Activated CD4-positive, CD25-positive, alpha-beta regulatory T cell treated with anti-CD3 and anti-CD28 coated beads, Interleukin-2, amount 50 U/mL, for 16 hours (primary cell): ENCODE measurements at places on chromosomes 5 and 9.

GRCh38 chr9:36517131-36517530 lies 55.6 kb upstream of the MELK start:
- no peak for DNase-seq

GRCh38 chr5:34740389-34740806 lies 84.3 kb downstream of the RAI14 start:
- no peak for DNase-seq

GRCh38 chr5:953535-954449 lies 54.8 kb upstream of the NKD2 start:
- no peak for DNase-seq

GRCh38 chr9:14315875-14316601 lies 2.1 kb upstream of the NFIB start:
- no peak for DNase-seq

GRCh38 chr9:128105538-128106175 lies 21.9 kb downstream of the PTGES2 start:
- DNase-seq: no peak

- no peak for DNase-seq
Measured at GRCh38 chr5:885529-885928, 7.1 kb downstream of the BRD9 start.

- DNase-seq: no peak
Measured at GRCh38 chr5:171318026-171318425, 9.0 kb downstream of the TLX3 start.

DNA sequence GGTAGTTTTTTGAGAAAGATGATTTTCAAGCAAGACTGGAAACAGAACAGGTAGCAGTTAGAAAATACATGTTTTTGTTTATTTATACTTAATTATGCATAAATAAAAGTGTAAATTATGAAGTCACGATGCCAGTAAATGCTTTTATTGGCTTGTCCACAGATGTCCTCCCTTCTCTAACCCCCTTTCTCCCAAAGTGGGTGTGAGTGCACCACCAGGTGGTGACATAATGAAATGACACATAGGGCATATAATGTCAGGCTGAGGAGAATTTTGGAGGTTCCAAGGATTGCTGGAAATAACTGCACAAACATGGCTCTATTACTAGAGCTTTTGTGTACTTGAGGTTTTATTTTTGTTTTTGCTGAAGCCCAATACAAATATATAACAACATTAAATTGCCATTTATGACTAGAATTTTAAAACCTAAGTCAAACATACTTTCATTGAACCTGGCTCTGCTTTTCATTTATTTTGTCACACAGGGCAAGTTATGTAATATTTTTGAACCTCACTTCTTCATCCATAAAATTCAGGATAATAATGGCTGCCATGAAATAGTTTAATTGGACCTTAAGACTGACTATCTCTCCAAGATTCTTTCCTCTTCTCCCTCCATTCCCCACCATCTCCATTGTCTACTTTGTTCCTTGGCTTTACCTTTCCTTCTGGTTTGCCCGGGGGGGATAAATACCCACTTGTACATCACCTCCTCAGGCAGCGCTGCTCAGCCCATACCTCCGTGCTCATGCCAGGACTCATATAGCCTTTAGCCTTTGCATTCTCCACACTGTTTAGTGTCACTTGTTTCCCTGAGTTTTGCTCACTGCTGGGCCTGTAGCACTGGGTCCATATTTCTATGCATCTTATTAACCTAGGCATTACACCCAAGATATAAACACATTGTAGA lies 168.8 kb downstream of the PDE4D start:
- DNase-seq: no peak

DNA sequence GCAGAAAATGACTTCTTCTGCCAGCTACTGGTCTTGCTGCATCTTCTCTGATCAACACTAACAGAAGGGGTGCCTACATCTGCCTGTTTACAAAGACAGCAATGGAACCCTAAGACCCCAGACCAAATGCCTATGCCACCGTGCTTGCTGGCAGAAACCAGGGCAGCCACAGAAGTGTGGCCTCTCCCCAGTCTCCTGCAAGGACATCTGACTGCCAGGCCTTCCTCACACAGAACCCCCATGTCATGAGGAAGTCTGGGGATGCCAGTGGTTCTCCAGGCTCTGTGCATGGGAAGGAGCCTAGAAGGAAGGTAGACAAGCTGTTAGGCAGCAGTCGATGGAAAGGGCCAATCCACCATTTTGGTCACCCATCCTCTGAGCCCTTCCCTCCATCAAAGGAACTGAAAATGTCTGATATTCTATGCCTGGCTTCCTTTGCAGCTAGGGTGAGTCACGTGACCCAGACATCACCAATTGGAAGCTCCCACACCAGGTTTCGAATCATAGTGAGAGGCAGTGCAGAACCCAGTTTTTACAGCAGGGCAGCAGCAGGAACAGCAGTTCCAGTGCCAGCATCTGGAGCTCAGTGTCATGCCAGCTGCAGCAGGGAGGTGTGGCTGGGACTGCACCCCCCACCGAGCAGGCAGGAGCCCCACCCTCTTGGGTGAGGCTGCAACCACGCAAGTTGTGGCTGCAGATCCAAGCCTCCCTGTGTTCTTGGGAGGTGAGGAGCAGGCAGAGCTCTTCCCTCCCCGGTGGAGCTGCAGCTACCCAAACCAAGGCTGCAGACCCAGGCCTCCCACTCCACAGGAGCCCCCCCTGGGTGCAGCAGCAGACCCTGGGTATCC lies 123.4 kb downstream of the OLFM1 start:
- DNase-seq: no peak

GRCh38 chr9:110186254-110186653 lies 21.7 kb downstream of the C9orf152 start:
- no peak for DNase-seq

- no peak for DNase-seq
Measured at GRCh38 chr9:27967210-27967609, 393.9 kb upstream of the C9orf72 start.

DNA sequence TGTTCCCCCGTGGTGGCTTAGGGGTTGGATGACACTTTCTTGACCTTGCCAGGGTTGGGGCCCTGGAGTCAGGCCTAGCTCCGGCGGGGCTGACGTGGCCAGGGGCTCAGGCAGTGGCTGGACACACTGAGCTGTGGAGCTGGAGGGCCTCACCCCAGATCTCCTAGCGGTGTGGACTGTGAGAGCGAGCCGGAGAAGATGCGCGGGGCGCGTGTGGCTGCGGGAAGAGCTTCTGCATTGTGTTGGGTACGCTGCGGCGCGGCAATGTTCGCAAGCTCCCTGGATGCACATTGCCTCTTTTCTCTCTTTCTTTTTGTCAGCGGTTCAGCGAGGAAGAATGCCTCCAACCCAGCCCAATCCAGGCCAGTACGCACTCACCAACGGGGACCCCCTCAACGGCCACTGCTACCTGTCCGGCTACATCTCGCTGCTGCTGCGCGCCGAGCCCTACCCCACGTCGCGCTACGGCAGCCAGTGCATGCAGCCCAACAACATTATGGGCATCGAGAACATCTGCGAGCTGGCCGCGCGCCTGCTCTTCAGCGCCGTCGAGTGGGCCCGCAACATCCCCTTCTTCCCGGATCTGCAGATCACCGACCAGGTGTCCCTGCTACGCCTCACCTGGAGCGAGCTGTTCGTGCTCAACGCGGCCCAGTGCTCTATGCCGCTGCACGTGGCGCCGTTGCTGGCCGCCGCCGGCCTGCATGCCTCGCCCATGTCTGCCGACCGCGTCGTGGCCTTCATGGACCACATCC lies 4.8 kb downstream of the NR2F1 start:
- no peak for DNase-seq

GRCh38 chr5:37869216-37869615 lies 29.4 kb upstream of the GDNF start:
- no peak for DNase-seq

- no peak for DNase-seq
Measured at GRCh38 chr5:12902611-12903010, 998.4 kb upstream of the CTNND2 start.

GRCh38 chr5:58239731-58240130 lies 220.2 kb downstream of the PLK2 start:
- DNase-seq: no peak

GRCh38 chr5:15371184-15371583 lies 128.8 kb upstream of the FBXL7 start:
- DNase-seq: no peak

DNA sequence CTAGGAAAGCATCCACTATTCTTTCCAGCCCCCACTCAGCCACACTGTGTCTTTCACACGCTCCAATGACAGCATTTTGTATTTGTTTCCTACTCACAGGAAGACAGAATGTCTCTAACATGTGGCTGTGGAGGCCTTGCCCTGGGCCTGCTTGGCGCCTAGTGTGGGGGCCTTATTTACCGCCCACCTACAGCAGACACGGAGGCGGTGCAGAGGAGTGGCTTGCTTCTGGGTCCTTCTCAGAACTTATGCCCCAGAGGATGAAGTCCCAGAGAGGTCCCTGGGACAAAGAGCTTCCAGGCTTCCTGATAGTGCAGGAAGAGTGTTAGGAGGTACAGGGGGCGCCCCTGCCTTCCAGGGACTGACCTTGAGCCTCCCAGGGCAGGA lies 8.5 kb upstream of the MRNIP start:
- no peak for DNase-seq

DNA sequence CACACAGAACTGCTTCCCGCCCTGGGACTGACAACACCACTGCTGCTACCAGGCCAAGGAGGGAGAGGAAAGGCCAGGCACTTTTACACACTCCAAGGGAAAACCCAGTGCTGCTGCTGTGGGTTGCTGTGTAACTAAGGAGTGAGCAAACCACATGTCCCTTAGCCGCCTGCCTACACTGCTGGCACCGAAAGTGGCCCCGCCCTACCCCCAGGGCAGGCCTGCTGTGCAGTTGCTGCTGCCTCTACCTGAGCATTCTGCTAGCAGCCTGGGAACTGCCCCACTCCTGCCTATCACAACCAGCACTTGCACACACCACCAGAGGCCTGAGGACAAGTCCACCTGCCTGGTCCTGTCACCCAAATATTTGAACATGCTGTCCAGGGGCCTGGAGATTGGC lies 740.9 kb downstream of the DTWD2 start:
- no peak for DNase-seq

DNA sequence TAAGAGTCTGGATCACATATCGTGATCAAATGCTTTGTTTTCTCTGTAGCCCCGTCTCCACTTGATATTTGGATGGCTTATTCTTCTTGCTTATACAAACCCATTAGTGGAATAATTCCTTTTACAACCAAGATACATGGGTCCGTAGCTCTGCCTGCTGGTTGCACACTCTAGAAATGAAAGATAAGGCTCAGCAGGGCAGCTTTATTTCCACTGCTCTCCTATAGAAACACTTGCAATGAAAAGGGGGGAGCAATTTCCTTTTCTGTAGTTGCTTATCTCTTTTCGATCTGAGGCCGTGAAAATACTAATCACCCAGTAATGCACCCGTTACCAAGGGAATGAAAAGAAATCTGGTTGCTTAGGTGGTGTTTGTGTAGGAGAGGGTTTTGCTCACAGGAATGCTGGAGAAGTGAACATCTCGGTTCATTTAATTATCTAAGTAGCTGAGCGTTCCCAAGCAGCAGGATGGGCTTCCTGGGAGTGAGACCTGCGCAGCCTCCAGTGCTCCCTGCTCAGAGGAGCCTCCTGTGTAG lies 131.7 kb downstream of the ADAMTS16 start:
- DNase-seq: no peak

DNA sequence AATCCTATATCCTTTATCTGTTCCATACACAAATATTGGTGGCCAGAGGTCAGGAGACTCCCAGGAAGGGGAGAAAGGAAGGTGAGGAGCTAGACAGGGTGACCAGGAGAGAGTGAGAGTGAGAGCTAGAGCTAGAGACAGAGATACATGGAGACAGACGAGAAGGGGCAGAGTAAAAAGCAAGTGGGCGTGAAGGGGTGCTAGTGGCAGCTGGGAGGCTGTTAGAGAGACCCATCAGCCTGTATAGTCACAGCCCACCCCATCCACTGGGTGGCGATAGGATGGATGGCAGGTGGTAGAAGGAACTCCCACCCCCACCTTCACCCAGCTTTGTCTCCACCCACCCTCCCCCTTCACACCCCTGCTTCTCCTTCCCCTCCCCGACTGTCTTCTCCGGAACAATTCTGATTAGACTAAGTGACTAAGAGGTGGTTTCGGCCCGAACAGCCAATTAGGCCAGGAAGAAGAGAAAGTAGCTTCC lies 32.8 kb downstream of the PCDH1 start:
- no peak for DNase-seq

GRCh38 chr5:153404747-153405146 lies 85.7 kb upstream of the GRIA1 start:
- no peak for DNase-seq

DNA sequence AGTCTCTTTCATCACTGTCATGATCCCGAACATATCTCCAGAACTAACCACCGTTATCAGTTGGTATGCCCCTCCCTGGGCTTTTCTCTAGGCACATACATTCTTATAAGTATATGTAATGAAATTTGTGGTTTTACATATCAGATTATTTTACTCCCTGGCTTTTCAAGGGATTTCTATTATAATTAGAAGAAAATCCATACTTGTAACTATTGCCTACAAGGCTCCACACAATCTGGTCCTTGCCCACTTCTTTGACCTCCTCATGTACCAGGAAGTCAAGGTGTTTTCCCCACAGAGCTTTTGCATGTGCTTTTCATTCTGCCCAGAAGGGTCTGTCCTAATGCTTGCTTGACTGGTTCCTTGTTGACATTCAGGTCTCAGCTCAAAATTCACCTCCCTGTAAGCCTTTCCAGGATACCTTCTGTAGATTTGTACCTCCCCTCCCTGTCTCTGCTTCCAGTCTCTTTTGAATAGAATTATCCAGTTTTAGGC lies 33.6 kb upstream of the HSD17B4 start:
- no peak for DNase-seq

GRCh38 chr5:9801908-9802307 lies 171.8 kb upstream of the TAS2R1 start:
- DNase-seq: no peak

- DNase-seq: no peak
Measured at GRCh38 chr5:72347801-72348308, 27.7 kb downstream of the PTCD2 start.

DNA sequence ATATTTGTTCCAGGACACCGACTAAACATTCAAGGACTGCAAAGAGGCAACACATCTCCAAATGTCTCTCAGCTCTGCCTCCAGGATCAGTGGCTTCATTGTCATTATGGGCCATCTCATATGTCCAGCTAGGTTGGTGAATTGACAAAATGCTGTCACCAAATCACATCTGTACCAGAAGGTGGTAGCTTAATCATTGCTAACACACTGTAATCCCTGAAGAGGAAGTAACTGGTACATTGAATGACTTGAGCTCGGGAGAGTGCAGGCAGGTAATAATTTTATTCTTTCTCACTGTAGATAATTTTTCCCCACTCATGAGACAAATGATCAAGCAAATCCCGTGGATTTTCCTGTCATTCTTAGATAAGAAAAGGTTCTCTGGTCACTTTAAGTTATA lies 169.8 kb downstream of the SEMA6A start:
- no peak for DNase-seq

DNA sequence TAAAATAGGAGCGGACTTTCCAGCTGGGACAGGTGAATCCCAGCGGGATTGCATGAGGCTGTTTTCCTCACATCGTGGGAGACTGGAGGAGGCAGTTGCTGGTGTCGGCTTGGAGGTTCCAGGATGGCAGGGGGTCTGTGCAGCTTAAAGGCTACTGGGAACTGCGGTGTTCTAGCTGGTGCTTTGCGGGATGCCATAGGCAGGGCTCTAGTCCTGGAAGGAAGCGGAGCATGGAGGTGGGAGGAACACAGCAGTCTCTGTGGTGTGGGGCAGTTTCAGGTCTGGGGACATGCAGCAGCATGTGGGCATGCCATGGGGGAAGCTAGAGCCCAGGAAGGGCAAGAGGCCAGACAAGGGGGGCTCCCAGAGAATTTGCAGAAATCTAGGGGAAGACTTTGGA lies 141.5 kb downstream of the NSG2 start:
- DNase-seq: no peak
